ENCODE measurements at places on chromosomes 16 and 17. TPM values are rescaled to one million over a fixed set of nuclear protein-coding genes. Genes with fewer than 3 reads are reported as not detected.

DNA sequence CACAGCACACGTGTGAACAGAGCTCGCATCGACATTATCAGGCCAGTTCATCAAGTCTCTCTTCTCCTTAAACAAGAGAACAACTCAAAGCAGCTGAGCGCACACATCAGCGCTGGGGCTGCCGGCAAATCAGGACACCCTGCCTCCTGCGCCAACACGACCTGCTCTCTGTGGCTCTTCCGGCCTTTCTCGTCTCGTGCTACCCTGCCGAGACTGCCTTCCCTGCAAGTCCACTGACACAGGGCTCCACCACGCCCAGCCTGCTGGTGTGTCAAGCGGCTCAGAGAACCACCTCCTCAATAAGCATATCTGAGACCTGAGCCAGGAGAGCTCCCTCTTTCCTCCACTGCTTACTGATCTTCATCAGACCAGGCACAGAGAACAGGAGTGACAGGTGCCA is 96.9 kb downstream of the ZNF778 start:
- no peak overlapping the region for H3K4me3 ChIP-seq
- no peaks in the 10 kb centered on the region for H3K27me3 ChIP-seq
- H3K27ac ChIP-seq = peak overlapping the region; percentile 96
- H3K4me1 ChIP-seq = peaks cover 61% of the 10 kb centered on the region
- no peak for DNase-seq

- peaks cover 1% of the 10 kb centered on the region for H3K27me3 ChIP-seq
- DNase-seq = no peak
- peaks cover 1% of the 10 kb centered on the region for H3K36me3 ChIP-seq
Observed at GRCh38 chr16:61885343-61885742, 150.9 kb downstream of the CDH8 start.

GRCh38 chr16:85611444-85612190 is 1.5 kb upstream of the GSE1 start:
- DNase-seq = no peak
- no peaks in the 10 kb centered on the region for H3K27me3 ChIP-seq
- H3K4me3 ChIP-seq = peak overlapping the region; percentile 61
- no peaks in the 10 kb centered on the region for H3K36me3 ChIP-seq
- H3K27ac ChIP-seq = peak overlapping the region; percentile 81

DNA sequence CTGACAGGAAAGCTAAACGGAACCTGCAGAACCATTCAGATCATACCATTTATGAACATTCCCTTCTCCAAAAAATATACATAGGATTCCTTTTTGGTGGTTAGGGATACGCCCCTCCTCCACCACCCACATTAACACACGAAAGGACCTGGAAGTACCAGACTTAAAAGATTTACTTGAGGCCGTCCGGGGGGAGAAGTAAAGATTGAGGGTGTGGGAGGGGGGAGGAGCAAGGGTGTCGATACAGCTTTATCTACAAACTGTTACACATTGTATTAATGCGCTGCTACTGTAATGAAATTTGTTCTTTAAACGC is 537 bp downstream of the PALB2 start:
- no peaks in the 10 kb centered on the region for H3K27me3 ChIP-seq
- DNase-seq = no peak
- peaks cover 29% of the 10 kb centered on the region for H3K4me1 ChIP-seq
- peak overlapping the region; percentile 94 for H3K27ac ChIP-seq
- H3K36me3 ChIP-seq = peaks cover 10% of the 10 kb centered on the region

GRCh38 chr17:44361292-44362260 is 2.1 kb downstream of the FAM171A2 start:
- peaks cover 4% of the 10 kb centered on the region for H3K27me3 ChIP-seq
- peak overlapping the region; percentile 32 for H3K27ac ChIP-seq
- H3K4me3 ChIP-seq = no peak overlapping the region
- H3K4me1 ChIP-seq = peaks cover 23% of the 10 kb centered on the region
- H3K36me3 ChIP-seq = no peaks in the 10 kb centered on the region
- DNase-seq = peak; percentile 83

- no peak overlapping the region for H3K27ac ChIP-seq
- peaks cover 1% of the 10 kb centered on the region for H3K36me3 ChIP-seq
- H3K4me3 ChIP-seq = no peak overlapping the region
- no peaks in the 10 kb centered on the region for H3K27me3 ChIP-seq
Observed at GRCh38 chr16:87254296-87254695, 62.9 kb downstream of the C16orf95 start.

GRCh38 chr16:31005350-31006085 is 4.9 kb downstream of the STX1B start:
- peaks cover 8% of the 10 kb centered on the region for H3K4me1 ChIP-seq
- no peaks in the 10 kb centered on the region for H3K36me3 ChIP-seq
- no peaks in the 10 kb centered on the region for H3K27me3 ChIP-seq
- H3K27ac ChIP-seq = no peak overlapping the region
- H3K4me3 ChIP-seq = no peak overlapping the region

GRCh38 chr17:49631496-49631895 is 46.4 kb downstream of the SPOP start:
- no peak overlapping the region for H3K4me3 ChIP-seq
- no peaks in the 10 kb centered on the region for H3K27me3 ChIP-seq
- DNase-seq = no peak
- H3K36me3 ChIP-seq = no peaks in the 10 kb centered on the region
- H3K27ac ChIP-seq = peak overlapping the region; percentile 88
- peaks cover 85% of the 10 kb centered on the region for H3K4me1 ChIP-seq

DNA sequence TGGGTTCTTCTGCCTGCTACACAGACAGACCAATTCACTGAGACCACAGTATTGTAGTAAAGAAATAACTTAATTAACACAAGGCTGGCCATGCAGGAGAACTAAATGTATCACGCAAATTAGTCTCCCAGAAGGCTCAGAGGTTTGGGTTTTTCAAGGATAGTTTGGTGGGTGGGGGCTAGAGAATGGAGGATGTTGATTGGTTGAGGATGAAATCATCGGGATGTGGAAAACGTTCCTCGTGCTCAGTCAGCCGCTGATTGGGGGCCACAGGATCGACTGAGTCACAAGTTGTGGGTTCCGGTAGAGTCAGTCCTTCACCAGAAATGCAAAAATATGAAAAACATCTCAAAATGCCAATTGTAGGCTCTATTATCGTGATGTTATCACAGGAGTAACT is 18.7 kb downstream of the RHOT1 start:
- peaks cover 21% of the 10 kb centered on the region for H3K4me1 ChIP-seq
- no peak overlapping the region for H3K4me3 ChIP-seq
- H3K36me3 ChIP-seq = peaks cover 5% of the 10 kb centered on the region
- no peak overlapping the region for H3K27ac ChIP-seq

DNA sequence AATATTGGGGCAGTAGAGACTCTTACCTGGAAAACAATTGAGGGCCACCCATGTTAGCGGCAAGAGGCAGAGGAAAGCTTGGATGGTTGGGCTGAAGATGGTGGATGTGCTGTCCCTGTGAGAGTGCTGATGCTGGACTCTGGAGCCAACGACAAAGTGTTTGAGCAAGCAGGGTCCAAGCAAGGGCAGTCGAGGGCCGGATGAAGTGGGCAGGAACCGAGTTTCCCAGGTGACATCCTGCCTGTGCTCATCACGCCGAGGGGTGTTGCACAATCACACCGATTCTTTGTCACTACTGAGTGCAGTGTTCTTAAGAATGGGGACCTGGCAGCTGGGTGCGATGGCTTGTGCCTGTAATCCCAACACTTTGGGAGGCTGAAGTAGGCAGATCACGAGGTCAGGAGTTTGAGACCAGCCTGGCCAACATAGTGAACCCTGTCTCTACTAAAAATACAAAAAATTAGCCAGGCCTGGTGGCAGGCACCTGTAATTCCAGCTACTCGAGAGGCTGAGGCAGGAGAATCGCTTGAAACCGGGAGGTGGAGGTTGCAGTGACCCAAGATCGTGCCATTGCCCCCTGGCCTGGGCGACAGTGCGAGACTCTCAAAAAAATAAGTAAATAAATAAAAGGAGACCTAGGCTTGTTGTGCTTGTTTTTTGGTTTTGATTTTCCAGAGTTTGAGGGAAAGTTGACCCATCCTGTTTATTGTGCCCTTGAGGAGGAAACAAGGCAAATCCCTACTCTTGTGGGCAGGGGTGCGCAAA is 6.1 kb downstream of the PYCARD start:
- H3K4me1 ChIP-seq = peaks cover 26% of the 10 kb centered on the region
- no peak overlapping the region for H3K4me3 ChIP-seq
- DNase-seq = no peak
- no peak overlapping the region for H3K27ac ChIP-seq
- H3K36me3 ChIP-seq = peaks cover 36% of the 10 kb centered on the region
- no peaks in the 10 kb centered on the region for H3K27me3 ChIP-seq

DNA sequence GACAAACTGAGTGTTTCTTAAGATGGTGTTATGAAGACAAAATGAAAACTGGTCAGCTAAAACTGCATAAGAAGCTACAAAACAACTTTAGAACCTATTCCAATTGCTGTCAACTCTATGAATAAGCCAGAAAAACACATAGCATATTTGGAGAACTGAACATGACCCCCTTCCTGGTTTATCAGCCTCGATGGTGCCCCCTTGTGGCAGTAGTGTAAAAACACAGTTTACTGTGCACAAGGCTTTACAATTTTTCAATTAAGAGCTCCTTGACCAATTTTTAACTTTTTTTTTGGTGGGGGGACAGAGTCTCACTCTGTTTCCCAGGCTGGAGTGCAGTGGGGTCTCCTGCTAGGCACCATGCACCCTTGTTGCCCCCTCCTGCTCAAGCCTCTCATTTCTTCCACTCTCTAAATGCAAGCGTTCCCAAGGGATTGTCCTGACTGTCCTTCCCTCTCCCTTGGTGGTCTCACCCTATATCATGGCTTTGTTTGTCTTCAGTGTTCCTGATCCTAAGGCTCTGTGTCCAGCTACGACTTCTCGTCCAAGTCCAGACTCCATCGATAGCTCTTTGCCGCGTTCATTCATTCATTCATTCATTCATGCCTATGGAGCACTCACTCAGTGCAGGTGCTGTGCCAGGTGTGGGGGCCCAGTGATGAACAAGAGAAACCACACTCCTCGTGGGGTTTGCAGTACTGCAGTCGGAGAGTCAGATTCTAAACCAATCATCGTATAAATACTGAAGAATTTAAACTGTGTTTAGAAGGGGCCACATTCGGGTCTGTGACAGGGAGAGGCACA is 7.5 kb downstream of the EIF1 start:
- H3K4me1 ChIP-seq = peaks cover 15% of the 10 kb centered on the region
- H3K27me3 ChIP-seq = peaks cover 2% of the 10 kb centered on the region
- H3K4me3 ChIP-seq = no peak overlapping the region
- DNase-seq = no peak

GRCh38 chr16:52912565-52913173 is 140.0 kb downstream of the CHD9NB start:
- no peaks in the 10 kb centered on the region for H3K4me1 ChIP-seq
- no peak overlapping the region for H3K4me3 ChIP-seq
- DNase-seq = no peak
- no peak overlapping the region for H3K27ac ChIP-seq
- H3K27me3 ChIP-seq = peaks cover 5% of the 10 kb centered on the region
- no peaks in the 10 kb centered on the region for H3K36me3 ChIP-seq

Gene IL32
- total RNA-seq = 17.8 TPM

Gene TMIGD1
- not detected for total RNA-seq

Gene RPA1
- total RNA-seq = 56.6 TPM

Gene KRTAP4-3
- not detected for total RNA-seq

Gene C16orf54
- total RNA-seq = not detected

Gene RAB11FIP4
- total RNA-seq = 0.94 TPM
